ENCODE measurements at places on chromosomes 5 and 9.

DNA sequence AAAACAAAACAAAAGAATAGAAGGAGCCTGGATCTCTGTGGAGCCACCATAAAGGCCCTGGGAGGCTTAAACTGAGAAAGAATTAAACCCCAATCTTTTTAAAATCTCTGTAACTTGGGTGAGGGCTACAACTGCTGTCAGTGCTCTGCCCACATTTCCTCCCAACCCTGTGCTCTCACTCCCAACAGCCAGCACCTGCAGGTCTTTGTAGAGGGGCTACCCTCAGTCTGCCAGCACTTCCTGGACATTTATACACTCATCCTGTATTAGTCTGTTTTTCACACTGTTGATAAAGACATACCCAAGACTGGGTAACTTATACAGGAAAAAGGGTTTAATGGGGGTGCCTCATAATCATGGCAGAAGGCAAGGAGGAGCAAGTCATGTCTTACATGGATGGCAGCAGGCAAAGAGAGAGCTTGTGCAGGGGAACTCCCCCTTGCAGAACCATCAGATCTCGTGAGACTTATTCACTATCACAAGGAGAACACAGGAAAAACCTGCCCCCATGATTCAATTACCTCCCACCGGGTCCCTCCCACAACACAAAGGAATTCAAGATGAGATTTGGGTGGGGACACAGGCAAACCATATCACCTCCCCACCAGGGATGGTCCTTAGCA, 47.4 kb downstream of the SCAI start:
- no peak overlapping the region for H3K27ac ChIP-seq
- H3K4me1 ChIP-seq = peaks cover 12% of the 10 kb centered on the region
- H3K4me3 ChIP-seq = no peak overlapping the region
- no peak for DNase-seq
- no peaks in the 10 kb centered on the region for H3K27me3 ChIP-seq

GRCh38 chr5:83090169-83090568, 12.8 kb downstream of the XRCC4 start:
- no peak for DNase-seq
- H3K27ac ChIP-seq = no peak overlapping the region
- peaks cover 18% of the 10 kb centered on the region for H3K4me1 ChIP-seq
- no peak overlapping the region for H3K4me3 ChIP-seq
- H3K27me3 ChIP-seq = no peaks in the 10 kb centered on the region
- H3K36me3 ChIP-seq = peaks cover 13% of the 10 kb centered on the region

DNA sequence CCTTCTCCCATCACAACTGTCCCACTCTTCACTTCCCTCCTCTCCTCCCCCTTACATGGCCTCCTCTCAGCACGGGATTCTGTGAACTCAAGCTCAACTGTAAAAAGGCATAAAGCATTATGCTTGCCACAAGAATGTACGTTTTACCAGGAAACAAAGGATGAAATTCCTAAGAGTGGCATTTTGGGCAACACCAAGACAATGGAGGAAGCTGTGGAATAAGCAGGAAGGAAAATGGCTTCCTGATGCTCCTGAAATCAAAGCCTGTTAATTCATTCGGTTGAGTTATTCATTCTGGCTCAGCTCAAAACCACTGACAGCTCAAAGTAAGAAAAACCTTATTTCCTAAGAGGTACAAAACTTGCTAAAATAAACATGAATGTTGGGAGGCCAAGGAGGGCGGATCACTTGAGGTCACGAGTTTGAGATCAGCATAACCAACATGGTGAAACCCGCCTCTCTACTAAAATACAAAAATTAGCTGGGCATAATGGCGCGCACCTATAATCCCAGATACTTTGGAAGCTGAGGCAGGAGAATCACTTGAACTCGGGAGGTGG, 40.8 kb upstream of the DMRT1 start:
- H3K4me1 ChIP-seq = no peaks in the 10 kb centered on the region
- H3K4me3 ChIP-seq = no peak overlapping the region
- DNase-seq = no peak
- H3K27me3 ChIP-seq = peaks cover 27% of the 10 kb centered on the region
- H3K36me3 ChIP-seq = no peaks in the 10 kb centered on the region

DNA sequence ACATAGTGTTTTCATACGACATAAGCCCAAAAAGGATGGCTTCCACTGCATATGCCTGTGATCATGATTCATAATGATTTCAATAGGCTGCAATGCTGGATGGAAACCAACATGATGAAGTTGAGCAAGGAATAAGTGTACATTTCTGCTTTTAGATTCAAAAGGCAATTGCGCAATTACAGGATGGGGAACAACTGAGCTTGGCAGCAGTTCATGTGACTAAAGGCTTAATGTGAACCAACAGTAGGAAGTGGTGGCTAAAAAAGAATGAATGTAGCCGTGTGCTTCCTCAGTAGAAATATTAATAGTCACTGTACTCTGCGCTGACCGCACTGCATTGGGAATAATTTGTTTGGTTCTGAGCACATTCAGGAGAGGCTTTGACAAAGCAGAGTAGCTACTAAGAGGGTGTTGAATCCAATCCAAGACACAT, 51.2 kb downstream of the SLC1A3 start:
- H3K27me3 ChIP-seq = peaks cover 13% of the 10 kb centered on the region
- H3K4me3 ChIP-seq = no peak overlapping the region
- no peaks in the 10 kb centered on the region for H3K36me3 ChIP-seq
- DNase-seq = no peak
- H3K27ac ChIP-seq = no peak overlapping the region
- H3K4me1 ChIP-seq = no peaks in the 10 kb centered on the region

- peaks cover 11% of the 10 kb centered on the region for H3K4me1 ChIP-seq
- no peak for DNase-seq
- no peak overlapping the region for H3K4me3 ChIP-seq
- H3K27me3 ChIP-seq = no peaks in the 10 kb centered on the region
- H3K27ac ChIP-seq = no peak overlapping the region
Observed at GRCh38 chr5:107472620-107473064, 198.1 kb downstream of the EFNA5 start.

- no peak overlapping the region for H3K27ac ChIP-seq
- H3K27me3 ChIP-seq = peaks cover 7% of the 10 kb centered on the region
- no peak overlapping the region for H3K4me3 ChIP-seq
- no peak for DNase-seq
Observed at GRCh38 chr5:176901260-176902101, 2.3 kb upstream of the HK3 start.

DNA sequence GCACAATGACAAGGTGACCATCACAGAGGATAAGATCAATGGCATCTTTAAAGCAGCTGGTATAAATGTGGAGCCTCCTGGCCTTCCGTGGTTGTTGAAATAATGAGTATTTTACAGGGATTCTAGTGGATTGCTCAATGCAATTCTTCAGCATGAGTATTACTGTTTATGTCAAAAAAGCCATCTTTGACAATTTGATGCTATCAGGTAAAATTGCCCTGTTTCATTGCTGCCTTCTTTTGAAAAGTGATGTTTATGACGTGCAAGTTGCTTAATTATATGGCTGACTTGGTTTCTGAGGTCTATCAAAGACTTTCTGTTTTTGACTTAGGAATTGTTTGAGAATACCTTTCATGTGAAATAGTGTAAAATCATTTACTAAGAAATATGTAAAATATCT, 237.2 kb downstream of the PARP8 start:
- DNase-seq = no peak
- H3K36me3 ChIP-seq = no peaks in the 10 kb centered on the region
- H3K27ac ChIP-seq = no peak overlapping the region
- no peak overlapping the region for H3K4me3 ChIP-seq
- no peaks in the 10 kb centered on the region for H3K4me1 ChIP-seq

- H3K27ac ChIP-seq = no peak overlapping the region
- H3K27me3 ChIP-seq = no peaks in the 10 kb centered on the region
- H3K4me1 ChIP-seq = no peaks in the 10 kb centered on the region
- H3K36me3 ChIP-seq = no peaks in the 10 kb centered on the region
- H3K4me3 ChIP-seq = no peak overlapping the region
Observed at GRCh38 chr9:10661376-10661775, 48.6 kb upstream of the PTPRD start.

GRCh38 chr9:29999645-30000044, 2384.8 kb upstream of the ACO1 start:
- no peak for DNase-seq
- H3K4me3 ChIP-seq = no peak overlapping the region
- H3K4me1 ChIP-seq = no peaks in the 10 kb centered on the region

GRCh38 chr5:87081511-87082372, 185.9 kb upstream of the RASA1 start:
- H3K4me3 ChIP-seq = peak overlapping the region; percentile 47
- peak; percentile 63 for DNase-seq
- no peaks in the 10 kb centered on the region for H3K27me3 ChIP-seq
- H3K4me1 ChIP-seq = peaks cover 46% of the 10 kb centered on the region
- peak overlapping the region; percentile 86 for H3K27ac ChIP-seq
- peaks cover 22% of the 10 kb centered on the region for H3K36me3 ChIP-seq

DNA sequence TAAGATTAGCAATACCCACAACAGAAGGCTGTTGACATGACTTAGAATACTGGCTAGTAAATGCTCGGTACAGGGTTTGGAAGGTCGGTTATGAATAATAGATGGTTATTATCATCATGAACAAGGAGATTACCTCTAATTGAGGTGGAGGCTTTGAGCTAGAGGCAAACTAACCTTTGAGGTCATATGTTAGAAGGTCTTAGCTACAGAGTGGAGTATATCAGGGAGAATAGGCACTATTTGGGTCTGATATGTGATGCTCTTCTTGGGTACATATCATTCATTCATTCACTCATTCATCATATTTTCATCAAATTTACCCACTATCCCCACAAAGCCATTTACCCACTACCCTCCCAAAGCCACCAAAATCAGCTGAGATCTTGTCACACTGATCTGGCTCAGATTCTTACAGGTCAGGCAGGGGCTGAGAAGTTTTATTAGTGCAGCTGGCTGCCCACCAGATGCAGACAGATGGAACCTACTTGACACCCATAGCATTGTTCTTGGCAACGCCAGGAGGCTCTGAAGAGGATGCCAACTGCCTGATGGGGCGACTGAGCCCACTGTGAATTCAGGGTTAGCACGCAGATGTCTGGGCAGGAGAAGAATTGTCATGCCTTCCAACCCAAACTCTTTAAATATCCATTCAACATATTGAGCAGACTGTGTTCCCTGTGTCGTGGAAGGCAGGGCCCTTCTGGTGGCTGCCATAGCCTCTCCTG, 90.2 kb upstream of the SH3PXD2B start:
- H3K27ac ChIP-seq = no peak overlapping the region
- no peak overlapping the region for H3K4me3 ChIP-seq
- H3K27me3 ChIP-seq = peaks cover 6% of the 10 kb centered on the region

DNA sequence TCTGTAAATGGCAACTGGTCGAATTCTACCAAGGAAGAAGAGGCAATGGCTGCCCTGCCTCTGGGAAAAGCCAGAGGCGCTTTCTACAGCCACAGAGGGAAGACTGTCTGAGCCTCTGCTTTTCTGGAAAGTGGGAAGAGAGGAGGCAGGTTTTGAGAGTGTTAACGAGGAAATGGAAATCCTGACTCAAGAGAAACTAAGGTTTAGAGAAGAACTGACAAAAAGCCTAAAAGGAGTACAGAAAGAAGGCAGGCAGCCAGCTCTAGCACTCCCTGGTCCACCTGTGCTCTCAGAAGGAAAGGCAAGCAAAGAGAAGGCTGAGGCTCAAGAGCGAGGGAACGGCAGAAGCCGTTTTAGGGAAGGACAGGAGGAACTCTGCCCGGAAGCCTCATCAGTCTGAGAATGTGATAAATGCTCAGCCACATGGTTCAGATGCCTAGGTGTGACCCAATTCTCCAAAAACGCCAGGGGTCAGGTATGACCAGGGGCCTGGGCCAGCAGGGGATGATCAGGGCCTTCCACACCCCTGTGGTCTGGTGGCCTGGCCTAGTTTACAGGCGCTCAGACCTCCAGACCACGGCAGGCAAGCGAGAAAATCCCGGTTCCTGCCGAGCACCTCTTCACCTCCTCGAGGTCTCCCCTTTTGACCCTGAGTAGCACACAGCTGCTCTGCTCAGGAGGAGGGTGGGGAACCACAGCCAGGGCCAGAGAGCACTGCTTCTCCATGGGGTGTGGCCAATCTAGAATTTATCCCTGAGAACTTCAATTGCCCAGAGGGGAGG, 79.9 kb upstream of the FBXW11 start:
- H3K27me3 ChIP-seq = no peaks in the 10 kb centered on the region
- no peak overlapping the region for H3K4me3 ChIP-seq
- peak overlapping the region; percentile 55 for H3K27ac ChIP-seq
- H3K4me1 ChIP-seq = peaks cover 2% of the 10 kb centered on the region
- no peak for DNase-seq
- H3K36me3 ChIP-seq = peaks cover 52% of the 10 kb centered on the region

DNA sequence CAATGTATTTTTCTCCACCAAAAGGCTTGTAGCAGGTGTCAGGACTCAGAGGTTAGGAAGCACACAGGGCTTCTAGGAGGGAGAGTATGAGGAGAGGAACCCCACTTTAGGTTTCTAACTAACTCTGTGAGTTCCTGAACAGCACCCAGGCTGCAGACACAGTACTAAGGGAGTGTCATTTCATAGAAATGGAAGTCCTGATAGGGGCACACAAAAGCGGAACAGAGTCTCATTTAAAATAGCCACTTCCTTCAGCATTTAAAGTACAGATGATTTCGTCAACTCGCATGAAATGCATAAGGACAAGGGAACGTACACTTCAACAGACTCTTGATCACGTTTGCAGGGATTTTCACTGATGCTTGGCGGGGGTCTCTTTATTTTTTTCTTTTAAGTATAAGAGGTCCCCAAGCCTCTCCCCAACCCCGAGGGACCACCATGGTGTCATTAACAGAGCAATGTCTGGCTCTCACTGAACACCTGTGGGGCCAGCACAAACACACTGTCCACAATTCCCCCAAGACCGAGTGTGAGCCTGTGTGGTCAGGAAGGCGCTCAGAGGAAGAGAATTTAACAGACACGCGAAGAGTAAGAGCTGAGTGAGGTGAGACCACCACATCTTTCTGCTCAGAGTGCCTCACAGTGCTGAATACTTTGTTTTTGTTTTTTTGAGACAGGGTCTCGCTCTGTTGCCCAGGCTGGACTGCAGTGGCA, 82.3 kb downstream of the SECISBP2 start:
- DNase-seq = no peak
- no peaks in the 10 kb centered on the region for H3K27me3 ChIP-seq
- H3K27ac ChIP-seq = peak overlapping the region; percentile 81
- H3K4me3 ChIP-seq = no peak overlapping the region
- H3K4me1 ChIP-seq = peaks cover 9% of the 10 kb centered on the region

- H3K4me1 ChIP-seq = peaks cover 5% of the 10 kb centered on the region
- no peak overlapping the region for H3K4me3 ChIP-seq
- DNase-seq = no peak
- no peaks in the 10 kb centered on the region for H3K36me3 ChIP-seq
- H3K27ac ChIP-seq = no peak overlapping the region
Observed at GRCh38 chr9:101629636-101630035, 34.9 kb upstream of the PPP3R2 start.

GRCh38 chr5:154393850-154394249, 51.9 kb upstream of the SAP30L start:
- H3K36me3 ChIP-seq = peaks cover 11% of the 10 kb centered on the region
- no peak overlapping the region for H3K27ac ChIP-seq
- peaks cover 4% of the 10 kb centered on the region for H3K4me1 ChIP-seq
- no peak for DNase-seq
- no peaks in the 10 kb centered on the region for H3K27me3 ChIP-seq

GRCh38 chr5:92977846-92978540, 603.0 kb downstream of the NR2F1-AS1 start:
- H3K36me3 ChIP-seq = no peaks in the 10 kb centered on the region
- H3K4me3 ChIP-seq = no peak overlapping the region
- DNase-seq = no peak

- H3K4me3 ChIP-seq = peak overlapping the region; percentile 83
- peaks cover 2% of the 10 kb centered on the region for H3K36me3 ChIP-seq
- no peaks in the 10 kb centered on the region for H3K27me3 ChIP-seq
Observed at GRCh38 chr9:26955222-26955903, 849 bp upstream of the IFT74 start.
